CD8-positive, alpha-beta memory T cell (primary cell): ENCODE measurements at places on chromosomes 6 and 20.

DNA sequence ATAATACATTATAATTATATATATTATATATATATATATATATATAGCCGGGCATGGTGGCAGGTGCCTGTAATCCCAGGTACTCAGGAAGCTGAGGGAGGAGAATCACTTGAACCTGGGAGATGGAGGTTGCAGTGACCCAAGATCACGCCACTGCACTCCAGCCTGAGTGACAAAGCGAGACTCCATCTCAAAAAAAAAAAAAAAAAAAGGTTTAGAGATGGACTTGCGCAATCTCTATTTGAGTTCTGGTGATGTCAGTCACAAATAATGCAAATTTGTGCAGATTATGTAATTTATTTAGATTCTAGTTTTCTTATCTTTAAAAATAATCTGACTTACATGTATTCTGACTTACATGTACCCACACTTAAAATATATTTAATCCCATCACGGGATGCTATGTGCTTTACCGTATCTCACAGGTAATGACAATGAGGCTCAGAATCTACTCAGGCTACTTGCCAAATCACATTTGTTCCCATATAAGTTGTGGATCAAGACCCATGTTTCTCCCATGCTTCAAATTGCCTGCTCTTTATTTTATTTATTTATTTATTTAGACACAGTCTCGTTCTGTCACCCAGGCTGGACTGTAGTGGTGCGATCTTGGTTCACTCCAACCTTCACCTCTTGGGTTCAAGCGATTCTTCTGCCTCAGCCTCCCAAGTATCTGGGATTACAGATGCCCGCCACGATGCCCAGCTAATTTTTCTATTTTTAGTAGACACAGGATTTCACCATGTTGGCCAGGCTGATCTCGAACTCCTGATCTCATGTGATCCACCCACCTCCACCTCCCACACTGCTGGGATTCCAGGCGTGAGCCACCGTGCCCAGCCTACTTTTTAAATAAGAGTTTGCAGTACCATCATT is 7.6 kb upstream of the UST start:
- DNase-seq: no peak

GRCh38 chr6:63615590-63615989 is 20.0 kb upstream of the PHF3 start:
- DNase-seq: no peak

DNA sequence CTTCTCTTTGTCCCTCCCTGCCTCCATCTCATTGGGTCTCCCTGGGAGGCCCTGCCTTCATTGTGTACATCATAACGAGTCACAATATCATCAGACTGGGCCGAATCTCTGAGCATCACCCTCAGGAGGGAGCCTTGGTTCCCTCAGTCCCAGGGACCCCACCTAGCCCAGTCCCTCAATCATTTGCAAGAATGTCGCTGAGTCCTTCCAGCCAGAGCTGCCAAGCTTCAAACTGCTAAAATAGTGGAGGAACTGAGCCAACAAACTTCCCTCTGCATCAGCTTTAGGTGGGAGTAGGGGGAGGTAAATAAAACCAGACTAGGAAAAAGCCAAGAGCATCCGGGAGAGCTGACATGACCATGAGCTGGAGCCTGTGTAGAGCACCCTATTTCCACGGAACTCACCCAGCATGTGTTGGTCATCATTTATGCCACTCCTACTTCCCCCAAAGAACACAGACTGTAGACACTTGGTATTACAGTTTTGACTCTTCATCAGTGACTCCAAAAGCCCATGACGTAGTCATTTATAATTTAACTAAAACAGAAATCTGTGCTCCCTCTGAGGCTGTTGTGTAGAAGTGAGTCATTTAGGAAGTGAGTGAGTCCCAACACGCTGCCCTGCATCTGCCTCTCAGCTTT is 28.8 kb upstream of the IL17A start:
- no peak for DNase-seq

- no peak for DNase-seq
These were observed 155.3 kb downstream of the DHX35 start for GRCh38 chr20:39117491-39117890.

- no peak for DNase-seq
These were observed 9.1 kb downstream of the SDC4 start for GRCh38 chr20:45339084-45339483.
